RCC 7860 (cell line): ENCODE measurements at places on chromosomes 3 and 15.

- no peak for DNase-seq
Measured at GRCh38 chr15:26985050-26985449, 14.1 kb downstream of the GABRG3 start.

DNA sequence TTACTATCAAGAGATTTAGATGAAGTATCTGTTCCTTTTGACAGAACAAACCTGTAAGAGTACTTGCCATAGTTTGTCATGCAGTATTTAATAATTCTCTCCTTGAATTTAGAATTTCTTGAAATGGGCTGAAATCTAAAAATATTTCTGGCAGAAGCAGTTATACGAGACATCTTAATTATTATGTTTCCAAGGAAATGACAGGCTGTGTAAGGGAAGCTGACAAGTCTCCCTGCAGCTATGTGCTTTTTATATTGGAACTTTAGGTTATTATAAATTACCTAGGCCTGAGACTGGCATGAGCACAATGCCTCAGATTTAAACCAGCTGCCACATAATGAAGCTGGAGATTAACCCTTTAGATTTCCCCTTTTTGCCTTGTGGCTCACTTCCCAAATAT lies 365.0 kb upstream of the EPHA6 start:
- no peak for DNase-seq

- no peak for DNase-seq
Measured at GRCh38 chr15:53351373-53351772, 408.1 kb downstream of the WDR72 start.

- no peak for DNase-seq
Measured at GRCh38 chr3:71726146-71726545, 944 bp upstream of the EIF4E3 start.

DNA sequence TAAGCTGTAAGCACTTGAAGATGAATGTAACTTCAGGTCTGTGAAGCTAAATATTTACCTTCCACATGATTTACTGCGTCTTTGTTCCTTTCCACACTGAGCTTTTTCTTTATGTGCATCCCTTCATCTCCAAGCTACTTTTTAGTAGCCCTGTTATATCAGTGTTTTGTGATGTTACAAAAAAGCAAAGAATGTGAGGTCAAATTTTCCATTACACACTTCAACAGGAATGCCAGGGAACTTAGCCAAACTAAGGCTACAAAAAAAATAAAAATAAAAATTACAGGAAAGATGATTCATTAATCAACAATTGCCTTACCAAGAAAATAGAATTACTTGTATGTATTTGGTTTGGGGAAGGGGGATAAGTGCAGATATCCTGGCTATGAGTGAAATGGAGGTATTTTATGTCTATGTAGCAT lies 73.0 kb downstream of the FILIP1L start:
- peak; percentile 81 for DNase-seq

- DNase-seq = no peak
Measured at GRCh38 chr15:67242708-67243111, 11.8 kb downstream of the AAGAB start.

- DNase-seq = peak; percentile 64
Measured at GRCh38 chr15:66619152-66619903, 53.5 kb upstream of the LCTL start.

DNA sequence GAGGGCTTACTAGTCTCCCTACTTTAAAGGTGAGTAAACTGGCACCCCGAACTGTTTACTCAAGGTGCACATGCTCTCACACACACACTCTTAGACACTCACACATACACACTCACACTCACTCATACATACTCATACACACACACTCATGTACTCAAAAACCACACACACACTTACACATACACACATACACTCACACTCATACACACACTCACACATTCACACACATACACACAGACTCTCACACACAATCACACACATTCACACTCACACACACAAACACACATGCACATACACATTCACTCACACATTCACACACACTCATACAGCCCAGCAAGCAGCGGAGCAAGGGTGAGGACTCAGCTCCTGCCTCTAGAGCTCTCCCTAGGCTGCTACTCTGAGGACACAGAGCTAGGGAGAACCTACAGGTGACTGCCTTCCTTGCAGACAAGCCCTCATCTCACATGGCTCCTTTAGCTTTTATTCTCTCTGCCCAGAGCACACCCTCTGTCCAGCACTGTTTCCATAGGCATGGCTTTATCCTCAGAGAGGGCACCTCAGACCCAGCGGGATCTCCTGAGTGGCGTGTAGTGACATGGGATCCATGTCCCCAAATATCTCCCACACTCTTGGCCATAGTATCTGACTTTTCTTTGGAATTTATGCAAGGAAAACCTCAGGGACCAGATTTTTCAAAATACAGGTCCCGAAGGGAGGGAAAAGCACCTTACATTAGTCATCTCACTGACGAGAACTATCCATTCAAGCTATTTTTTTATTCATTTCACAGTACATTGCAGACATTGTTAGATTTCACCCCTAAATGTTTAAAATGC lies 26.2 kb upstream of the ATG7 start:
- DNase-seq = no peak

GRCh38 chr15:48392356-48392755 lies 61.1 kb downstream of the DUT start:
- DNase-seq = no peak

DNA sequence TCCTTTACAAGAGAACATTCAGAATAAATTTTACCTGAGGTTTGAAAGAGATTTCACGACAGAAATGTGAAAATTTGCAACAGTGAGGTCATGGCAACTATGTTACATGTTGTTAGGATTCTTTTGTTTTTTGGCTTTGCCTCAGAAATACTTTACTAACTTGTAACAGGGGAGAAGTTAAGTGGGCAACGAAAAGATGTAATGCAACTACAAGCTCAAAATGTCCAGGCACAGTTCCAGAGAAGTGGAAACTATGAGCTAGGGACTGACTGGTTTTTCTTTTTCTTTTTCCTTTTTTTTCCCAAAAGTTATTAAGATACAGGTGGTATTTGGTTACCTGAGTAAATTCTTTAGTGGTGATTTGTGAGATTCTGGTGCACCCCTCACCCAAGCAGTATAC lies 111.5 kb upstream of the PPP2R3A start:
- no peak for DNase-seq

DNA sequence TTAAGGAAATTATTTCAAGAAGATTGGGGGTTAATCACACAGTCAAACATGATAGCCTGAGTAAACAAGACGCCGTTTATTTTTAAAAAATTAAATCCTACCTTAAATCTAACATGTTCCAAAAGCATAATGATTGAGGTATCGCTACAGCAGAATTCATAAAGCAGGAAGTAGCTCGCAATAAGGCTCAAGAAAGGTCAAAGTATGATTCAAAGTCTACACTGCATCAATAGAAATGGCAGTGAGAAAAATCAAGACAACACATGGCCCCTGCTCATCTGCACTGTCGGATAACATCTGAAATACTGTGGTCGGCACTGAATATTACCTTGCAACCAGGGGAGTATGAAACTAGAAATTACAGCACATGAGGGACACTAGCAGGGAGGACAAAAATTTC lies 93.2 kb downstream of the SMARCC1 start:
- no peak for DNase-seq

- no peak for DNase-seq
Measured at GRCh38 chr3:72846166-72846565, 2.1 kb downstream of the SHQ1 start.

DNA sequence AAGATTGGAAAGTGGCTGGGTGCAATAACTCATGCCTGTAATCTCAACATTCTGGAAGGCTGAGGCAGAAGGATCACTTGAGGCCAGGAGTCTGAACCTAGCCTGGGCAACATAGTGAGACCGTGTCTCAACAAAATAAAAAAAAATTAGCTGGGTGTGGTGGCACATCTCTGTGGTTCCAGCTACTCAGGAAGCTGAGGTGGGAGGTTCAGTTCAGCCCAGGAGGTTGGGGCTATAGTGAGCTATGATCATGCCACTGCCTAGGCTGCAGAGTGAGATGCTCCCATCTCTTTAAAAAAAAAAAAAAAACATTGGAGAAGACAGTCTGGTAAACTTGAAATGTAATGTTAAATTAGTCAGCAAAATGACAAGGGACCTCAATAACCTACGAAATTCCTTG lies 57.9 kb downstream of the STAG1 start:
- no peak for DNase-seq

GRCh38 chr15:77759896-77760592 lies 127.3 kb upstream of the LINGO1 start:
- DNase-seq = no peak

DNA sequence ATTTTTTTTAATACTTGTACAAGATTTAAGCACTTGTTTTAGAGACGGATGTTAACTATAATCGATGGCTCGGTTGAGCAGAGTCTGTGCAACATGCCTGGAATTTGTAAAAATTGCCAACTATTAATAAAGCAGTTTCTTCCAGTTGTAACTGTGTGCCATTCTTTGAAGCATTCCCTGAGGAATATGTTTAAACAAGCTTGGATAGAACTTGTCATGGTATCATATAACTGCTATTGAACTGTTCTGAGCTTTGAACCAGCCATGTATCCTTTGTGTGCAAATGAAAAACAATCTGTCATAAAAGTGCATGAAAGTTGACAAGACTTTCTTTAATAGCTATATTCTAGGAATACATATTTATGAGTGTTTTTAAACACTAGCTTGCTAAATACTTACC lies 45.8 kb upstream of the UBE2E2 start:
- DNase-seq = no peak

- DNase-seq = no peak
Measured at GRCh38 chr3:42499478-42499871, 3.0 kb upstream of the VIPR1 start.

- no peak for DNase-seq
Measured at GRCh38 chr3:156594219-156594683, 39.3 kb upstream of the SSR3 start.

GRCh38 chr3:105719791-105720190 lies 149.0 kb downstream of the CBLB start:
- DNase-seq = no peak

GRCh38 chr15:35038626-35039451 lies 46.3 kb downstream of the NANOGP8 start:
- no peak for DNase-seq

- DNase-seq = peak; percentile 55
Measured at GRCh38 chr15:81297147-81297572, 26.8 kb downstream of the STARD5 start.

DNA sequence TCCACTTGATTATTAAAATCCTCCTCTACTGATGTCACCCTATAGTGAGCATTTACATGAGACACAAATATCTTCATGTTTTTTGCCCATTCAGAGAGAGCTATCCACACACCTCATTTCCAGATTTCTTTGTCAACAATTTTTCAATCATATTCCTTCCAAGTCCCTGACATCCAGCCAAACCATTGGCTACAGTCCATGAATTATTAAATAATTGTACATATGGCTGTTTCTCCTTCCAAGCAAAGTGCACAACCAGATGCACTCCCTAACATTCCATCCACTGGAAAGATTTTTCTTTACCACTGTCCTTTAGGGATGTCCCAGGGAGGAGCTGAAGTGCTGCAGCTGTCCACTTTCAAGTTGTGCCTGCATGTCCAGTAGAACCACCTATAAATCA lies 328.0 kb upstream of the MDFIC2 start:
- no peak for DNase-seq

- no peak for DNase-seq
Measured at GRCh38 chr3:120157681-120158080, 63.4 kb upstream of the GSK3B start.

GRCh38 chr3:195692781-195693427 lies 27.9 kb upstream of the MUC20 start:
- DNase-seq = no peak

DNA sequence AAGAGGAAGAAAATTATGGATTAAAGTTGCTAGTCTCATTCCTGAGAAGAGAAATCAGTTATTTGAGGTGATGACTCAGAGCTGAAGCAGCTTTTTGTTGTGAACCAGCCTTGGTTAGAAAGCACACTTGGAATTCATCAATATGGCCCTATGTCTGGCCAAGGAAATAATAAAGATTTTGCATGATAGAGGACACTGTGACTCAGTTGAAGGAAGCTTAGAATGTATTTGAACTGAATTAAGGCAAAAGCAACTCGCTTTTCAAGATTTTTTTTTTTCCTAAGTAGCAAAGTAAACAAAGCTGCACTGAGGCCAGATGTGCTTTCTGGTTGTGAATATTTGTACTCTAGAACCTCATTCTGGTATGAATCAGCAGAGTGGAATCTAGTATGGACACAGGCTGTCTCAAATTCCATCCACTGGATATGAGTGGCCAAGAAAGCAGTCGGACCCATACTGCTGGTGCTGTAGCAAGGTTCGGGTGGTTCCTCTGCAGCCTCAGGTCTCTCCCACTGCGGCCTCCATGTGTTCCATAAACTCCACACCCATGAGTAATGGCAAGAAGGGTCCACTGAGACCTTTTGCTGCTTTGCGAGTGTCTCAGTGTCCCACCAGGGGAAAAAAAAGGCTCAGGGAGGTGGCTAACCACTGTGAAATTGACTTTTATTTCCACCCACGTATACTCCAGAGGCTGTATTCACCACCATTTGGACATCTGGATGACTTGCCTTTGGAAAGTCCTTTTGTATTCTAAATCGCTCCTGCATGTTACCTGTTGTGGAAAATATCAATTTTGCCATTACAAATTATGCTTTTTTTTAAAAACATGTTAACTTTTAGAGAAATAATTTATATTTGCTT lies 53.1 kb downstream of the TGFBR2 start:
- DNase-seq = peak; percentile 86

GRCh38 chr3:100084100-100084806 lies 30.0 kb downstream of the FILIP1L start:
- DNase-seq = no peak

DNA sequence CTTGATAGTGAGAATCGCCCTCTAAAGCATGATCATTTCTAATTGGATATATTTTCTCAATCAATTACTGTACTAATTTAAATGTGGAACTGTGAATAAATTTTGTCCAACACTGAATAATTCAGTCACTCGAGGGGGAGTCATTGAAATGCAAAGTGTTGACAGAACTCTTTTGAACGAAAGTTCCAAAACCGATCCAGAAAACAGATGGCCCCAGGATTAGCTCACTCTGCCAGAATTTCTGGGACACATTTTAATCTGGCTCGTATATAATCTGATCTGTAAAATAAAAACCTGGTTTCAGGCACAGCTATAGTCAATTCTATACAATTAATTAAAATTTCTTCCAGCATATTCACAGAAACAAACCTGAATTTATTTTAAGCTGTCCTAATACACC lies 580.4 kb downstream of the ROBO1 start:
- no peak for DNase-seq
